ENCODE measurements at places on chromosomes 3 and 15.
A peak's percentile ranks its signal among the peaks of the same experiment; 100 is the strongest.

- DNase-seq = no peak
- H3K27ac ChIP-seq = no peak overlapping the region
- peaks cover 6% of the 10 kb centered on the region for H3K36me3 ChIP-seq
- no peak overlapping the region for H3K4me3 ChIP-seq
- H3K27me3 ChIP-seq = no peaks in the 10 kb centered on the region
These were observed 15.1 kb downstream of the HERC1 start for GRCh38 chr15:63818629-63819028.

GRCh38 chr15:69615736-69616135 is 163.1 kb downstream of the RPLP1 start:
- DNase-seq = no peak
- no peaks in the 10 kb centered on the region for H3K4me1 ChIP-seq

DNA sequence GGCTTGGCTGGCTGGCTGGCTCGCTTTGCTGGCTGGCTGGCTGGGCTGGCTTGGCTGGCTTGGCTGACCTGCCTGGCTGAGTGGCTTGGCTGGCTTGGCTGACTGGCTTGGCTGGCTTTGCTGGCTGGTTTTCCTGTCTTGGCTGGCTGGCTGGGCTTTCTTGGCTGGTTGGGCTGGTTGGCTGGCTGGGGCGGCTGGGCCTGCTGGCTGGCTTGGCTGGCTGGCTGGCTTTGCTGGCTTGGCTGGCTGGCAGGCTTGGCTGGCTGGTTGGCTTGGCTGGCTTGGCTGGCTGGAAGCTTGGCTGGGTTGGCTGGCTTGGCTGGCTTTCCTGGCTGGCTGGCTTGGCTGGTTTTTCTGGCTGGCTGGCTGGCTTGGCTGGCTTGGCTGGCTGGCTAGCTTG is 435.6 kb downstream of the GOLGA6L6 start:
- H3K27me3 ChIP-seq = no peaks in the 10 kb centered on the region
- H3K4me1 ChIP-seq = no peaks in the 10 kb centered on the region
- no peak overlapping the region for H3K27ac ChIP-seq
- peak; percentile 27 for DNase-seq

- DNase-seq = no peak
- H3K27ac ChIP-seq = no peak overlapping the region
- H3K4me1 ChIP-seq = peaks cover 3% of the 10 kb centered on the region
- H3K4me3 ChIP-seq = no peak overlapping the region
These were observed 140.2 kb upstream of the PLXND1 start for GRCh38 chr3:129746629-129747028.

DNA sequence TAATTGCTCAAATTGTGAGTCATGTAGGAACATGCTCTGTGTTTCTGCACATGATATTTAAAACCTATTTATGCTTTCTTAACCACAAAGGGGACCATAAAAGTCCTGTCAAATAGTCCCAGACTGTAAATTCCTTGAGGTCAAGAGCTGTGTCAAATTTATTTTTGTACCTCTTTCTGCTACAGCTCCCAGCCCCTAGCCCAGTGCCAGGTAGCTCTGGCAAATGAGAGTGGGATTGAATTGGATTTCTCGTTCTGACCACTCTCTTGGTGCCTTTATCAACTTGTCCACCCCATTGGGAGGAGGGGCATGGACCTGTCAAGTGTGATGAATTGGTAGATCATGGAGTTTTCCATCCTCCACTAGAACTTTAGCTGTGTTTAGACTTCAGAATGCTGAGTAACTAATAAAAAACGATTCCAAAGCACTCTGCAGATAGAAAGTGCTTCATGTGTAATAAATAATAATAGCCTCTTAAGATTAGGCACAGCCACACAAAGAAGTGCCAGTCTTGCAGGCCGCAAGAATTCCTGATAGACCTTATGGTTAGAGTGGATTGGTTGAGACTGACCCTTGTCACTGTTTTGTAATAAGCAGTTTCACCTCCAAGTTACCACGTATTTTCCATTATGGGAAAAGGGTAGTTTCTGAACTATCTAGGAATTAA is 120.4 kb downstream of the LPP start:
- no peaks in the 10 kb centered on the region for H3K36me3 ChIP-seq
- no peak overlapping the region for H3K27ac ChIP-seq

GRCh38 chr15:55696221-55696620 is 46.7 kb downstream of the PRTG start:
- no peaks in the 10 kb centered on the region for H3K27me3 ChIP-seq
- no peak overlapping the region for H3K4me3 ChIP-seq
- peaks cover 3% of the 10 kb centered on the region for H3K4me1 ChIP-seq
- no peak for DNase-seq
- H3K36me3 ChIP-seq = no peaks in the 10 kb centered on the region

Measured in H9 (cell line).